ENCODE measurements at places on chromosomes 3 and 15.

DNA sequence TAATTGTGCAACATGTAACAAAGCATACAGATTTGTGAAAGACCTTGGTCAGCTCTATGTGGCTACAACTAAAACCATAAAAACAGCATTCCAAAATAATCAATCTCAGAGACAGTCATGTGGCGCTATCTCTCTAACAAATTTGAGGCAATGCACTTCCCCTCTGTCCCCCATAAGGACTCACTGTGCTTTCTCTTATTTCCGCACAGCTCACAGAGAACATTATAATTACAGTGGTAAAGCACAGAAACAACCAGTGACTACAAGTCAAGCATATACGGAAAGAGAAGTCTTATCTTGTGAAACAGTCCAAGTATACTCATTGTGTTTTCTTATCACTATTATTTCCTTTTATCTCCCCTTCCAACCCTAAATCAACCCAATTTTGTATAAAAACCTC lies 64.3 kb downstream of the RYK start:
- no peak for DNase-seq

- DNase-seq, result peak; percentile 75
Observed at GRCh38 chr15:85379403-85380131, 836 bp upstream of the AKAP13 start.

- DNase-seq, result no peak
Observed at GRCh38 chr3:124818398-124819091, 68.6 kb downstream of the ITGB5 start.

DNA sequence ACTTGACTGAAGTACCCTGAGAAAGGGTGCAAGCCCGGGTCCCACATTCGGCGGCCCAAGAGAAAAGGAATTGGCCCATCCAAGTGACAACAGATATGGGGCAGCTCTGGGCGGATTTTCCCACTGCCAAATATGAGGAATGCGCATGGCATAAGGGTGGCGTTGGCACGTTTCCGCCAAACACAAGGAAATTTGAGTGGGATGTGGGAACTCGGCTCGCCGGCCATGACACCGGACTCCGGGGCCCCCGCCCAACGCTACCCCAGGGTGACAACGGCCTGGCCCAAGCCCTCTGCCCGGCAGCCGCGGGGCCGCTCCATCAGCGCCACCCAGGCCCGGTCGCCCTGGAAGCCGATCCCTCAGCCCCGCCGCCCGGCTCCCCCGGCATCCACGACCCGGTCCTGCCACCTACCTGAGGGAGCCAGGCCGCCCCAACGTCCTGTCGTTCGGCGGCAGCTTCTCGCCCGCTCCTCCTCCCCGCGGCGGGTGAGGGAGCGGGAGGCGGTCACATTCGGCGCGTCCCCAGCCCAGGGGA lies 449 bp downstream of the RAF1 start:
- DNase-seq, result peak; percentile 55

- DNase-seq, result no peak
Observed at GRCh38 chr3:72753495-72753894, 94.8 kb downstream of the SHQ1 start.

DNA sequence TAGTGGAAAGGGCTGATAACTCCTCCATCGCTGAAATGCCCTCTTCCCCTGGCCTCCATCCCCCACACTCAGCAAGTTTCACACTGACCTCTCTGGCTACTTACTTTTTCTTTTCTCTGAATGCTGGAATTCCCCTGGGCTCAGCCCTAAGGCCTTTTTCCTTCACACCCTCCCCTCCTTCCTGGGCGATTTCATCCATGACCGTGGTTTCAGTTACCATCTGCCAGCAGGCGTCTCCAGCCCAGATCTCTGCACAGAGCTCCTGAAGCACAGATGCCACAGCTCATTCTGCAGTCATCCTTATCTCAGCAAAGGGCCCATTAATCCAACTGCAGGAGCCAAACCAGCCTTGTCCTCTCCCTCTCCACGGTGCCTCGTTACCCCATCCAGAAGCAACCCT lies 114.0 kb downstream of the RFTN1 start:
- DNase-seq, result no peak

- no peak for DNase-seq
Observed at GRCh38 chr15:62896969-62897486, 145.5 kb upstream of the TPM1 start.

DNA sequence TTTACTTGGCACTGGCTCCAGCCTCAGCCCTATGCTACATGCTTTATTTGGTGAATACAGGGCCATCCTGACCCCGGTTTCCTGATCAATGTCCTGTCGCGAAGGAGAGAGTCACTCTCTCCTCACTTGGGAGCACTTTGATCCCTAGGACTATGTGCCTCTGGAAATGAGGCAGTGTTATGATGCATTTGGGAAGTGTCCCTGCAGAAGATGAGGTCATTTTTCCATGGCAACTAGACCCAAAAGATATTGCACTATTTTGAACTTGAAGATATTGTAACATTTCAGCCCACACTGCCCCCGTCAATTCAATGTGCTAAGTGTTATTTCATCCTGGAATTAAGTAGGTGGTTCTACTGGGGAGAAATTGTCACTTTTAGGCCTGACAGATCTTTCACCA lies 68.0 kb downstream of the LRRK1 start:
- no peak for DNase-seq

GRCh38 chr15:28975766-28976179 lies 90.0 kb downstream of the APBA2 start:
- peak; percentile 76 for DNase-seq

GRCh38 chr3:84820906-84821305 lies 137.9 kb upstream of the CADM2 start:
- no peak for DNase-seq

- no peak for DNase-seq
Observed at GRCh38 chr3:156029208-156029607, 91.2 kb upstream of the KCNAB1 start.

GRCh38 chr15:92541291-92542200 lies 114.0 kb downstream of the FAM174B start:
- no peak for DNase-seq

- no peak for DNase-seq
Observed at GRCh38 chr3:51683566-51683965, 12.5 kb downstream of the TEX264 start.

GRCh38 chr15:65818927-65819562 lies 27.0 kb upstream of the DENND4A start:
- DNase-seq, result peak; percentile 85

DNA sequence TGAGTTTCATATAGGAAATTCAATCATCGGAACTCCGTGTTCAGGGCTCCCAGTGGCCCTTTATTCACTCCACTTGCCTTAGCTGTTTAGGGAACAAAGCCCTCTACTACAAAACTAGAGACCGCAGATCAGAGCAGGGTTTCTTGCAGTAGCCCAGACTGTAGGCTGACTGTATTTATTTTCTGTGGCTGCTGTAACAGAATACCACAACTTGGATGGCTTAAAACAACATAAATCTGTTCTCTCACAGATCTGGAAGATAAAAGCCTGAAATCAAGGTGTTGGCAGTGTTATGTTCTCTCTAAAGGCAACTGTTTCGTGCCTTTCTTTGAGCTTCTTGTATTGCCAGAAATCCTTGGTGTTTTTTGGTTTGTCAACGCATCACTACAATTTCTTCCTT lies 479.0 kb downstream of the AGBL1 start:
- no peak for DNase-seq

DNA sequence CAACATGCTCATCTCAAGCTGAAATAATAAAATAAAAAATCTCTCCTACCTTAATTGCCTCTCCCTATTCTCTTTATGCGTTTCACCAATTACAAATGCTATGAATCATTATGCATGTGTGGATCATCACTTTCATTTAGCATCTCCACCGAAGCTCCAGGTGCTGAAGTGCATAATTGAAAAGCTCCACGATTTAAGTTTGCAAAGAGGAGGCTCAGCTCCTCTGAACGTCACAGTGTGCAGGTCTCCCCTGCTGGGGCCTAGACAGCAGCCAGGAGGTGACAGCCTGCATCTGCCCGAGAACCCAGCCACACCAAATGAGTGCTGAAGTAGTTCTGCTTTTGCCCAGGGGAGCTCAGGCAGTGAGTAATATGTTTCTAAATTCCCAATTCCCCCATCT lies 60.5 kb upstream of the GLCE start:
- DNase-seq, result no peak

GRCh38 chr3:23865595-23866396 lies 51.0 kb downstream of the NKIRAS1 start:
- no peak for DNase-seq

All from activated CD4-positive, alpha-beta T cell treated with anti-CD3 and anti-CD28 coated beads, Interleukin-2, Interleukin-6, amounts not matched to agents 100 ng/mL and 50 ng/mL, durations not matched to agents 16 hours and 8 hours (primary cell).